ENCODE measurements at places on chromosomes 16 and 17.

DNA sequence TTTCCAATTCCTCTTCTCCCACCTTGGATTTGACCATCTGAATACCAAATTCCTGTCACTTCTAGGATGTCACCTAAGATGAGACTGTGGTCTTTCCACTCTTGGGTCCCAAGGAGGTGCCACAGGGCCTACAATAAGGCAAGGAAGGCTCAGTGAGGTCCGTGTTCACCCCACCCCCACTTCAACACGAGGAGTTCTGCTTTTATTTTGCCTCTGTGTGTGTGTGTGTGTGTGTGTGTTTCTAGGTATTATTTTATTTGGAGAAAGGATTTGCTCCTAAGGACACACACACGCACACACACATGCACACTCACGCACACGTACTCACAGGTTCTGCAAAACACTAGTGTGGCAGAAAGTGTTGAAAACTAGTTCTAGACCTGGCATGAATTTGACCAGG, 24.5 kb upstream of the PHOSPHO1 start:
- no peak for DNase-seq

DNA sequence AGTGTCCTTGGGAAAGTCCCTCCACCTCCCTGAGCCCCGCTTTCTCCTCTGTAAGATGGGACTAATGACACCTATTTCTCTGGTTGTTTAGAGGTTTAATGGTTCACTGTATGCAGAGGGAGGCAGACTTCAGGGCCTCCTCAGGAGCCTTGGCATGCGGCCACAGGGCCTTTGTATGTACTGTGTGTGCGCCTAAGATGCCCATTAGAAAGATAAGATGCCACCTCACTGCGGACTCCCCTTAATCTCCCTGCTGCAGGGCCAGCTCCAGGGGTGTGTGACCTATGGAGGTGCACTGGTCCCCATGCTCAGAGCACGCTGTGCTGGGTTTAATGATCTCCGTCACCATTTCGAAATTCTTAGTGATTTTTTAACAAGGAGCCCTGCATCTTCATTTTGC, 59.3 kb downstream of the TMEM235 start:
- no peak for DNase-seq

GRCh38 chr17:41505809-41506767, 676 bp upstream of the KRT13 start:
- DNase-seq = no peak

GRCh38 chr16:69318177-69318910, 7.2 kb downstream of the VPS4A start:
- DNase-seq = no peak

Data from NCI-H748 treated with DMSO at 0.1 percent for 48 hours (cell line).